Sigmoid colon (tissue), 7 donors: ENCODE measurements at places on chromosomes 5 and 9. TPM values are rescaled to one million over a fixed set of nuclear protein-coding genes. Genes with fewer than 3 reads are reported as not detected.

CFAP90 gene
- 0.04 TPM for polyA plus RNA-seq

CDH12 gene
- polyA plus RNA-seq = not detected

FTMT gene
- polyA plus RNA-seq = not detected

QRFP gene
- not detected for polyA plus RNA-seq

MLANA gene
- polyA plus RNA-seq = not detected

KIF20A gene
- 1.8 TPM for polyA plus RNA-seq

ITGA1 gene
- polyA plus RNA-seq = 8.0 TPM

NIPAL4 gene
- polyA plus RNA-seq = 1.3 TPM

FOXD4 gene
- 0.31 TPM for polyA plus RNA-seq
